ENCODE measurements at places on chromosomes 12 and 14. TPM values are rescaled to one million over a fixed set of nuclear protein-coding genes. Genes with fewer than 3 reads are reported as not detected.

DNA sequence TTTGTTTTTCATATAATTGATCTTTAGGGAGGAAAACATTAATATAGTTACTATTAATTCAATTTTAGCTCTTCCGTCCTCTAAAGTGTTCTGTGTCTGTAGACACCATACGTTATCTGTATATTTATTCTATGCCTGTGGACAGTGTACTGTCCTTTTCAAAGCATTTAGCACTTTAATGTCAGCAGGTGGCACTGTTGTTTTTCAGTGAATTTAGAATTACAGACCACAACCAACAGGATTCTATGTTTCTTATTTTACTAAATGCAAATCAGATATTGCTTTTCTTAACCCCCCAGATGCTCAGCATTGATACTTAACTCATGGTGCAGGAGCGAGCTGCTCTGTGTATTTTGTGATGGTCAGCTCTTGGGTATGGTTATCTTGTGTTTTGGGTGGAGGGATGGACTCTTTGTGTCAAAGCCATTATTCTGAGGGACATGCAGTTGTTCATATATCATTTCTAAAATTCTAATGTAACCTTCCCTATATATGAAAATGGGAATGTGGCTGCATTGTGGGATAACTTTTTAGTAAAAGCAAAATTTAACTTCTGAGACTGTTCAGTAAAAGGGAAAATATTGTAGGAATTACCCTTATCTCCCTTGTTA is 65.2 kb downstream of the PAPOLA start:
- DNase-seq, result no peak

DNA sequence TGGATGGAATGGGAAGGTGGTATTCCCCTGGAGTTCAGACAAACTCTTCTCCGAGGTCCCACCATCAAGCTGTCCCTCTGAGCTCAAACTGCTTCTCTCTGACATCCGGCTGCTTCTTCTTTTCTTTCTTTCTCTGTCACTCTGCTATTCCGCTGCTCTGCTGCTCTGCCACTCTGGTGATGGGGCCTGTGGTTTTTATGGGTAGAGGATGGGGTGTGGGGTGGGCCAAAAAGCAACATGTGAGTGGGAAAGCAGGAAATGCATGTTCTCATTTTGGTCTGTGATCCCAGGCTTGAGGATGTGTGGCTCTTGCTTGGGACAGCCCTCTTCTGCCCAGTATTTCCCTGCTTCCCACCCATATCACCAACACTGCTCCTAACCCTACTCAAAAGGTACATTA is 30.6 kb downstream of the CLECL1 start:
- no peak for DNase-seq

DNA sequence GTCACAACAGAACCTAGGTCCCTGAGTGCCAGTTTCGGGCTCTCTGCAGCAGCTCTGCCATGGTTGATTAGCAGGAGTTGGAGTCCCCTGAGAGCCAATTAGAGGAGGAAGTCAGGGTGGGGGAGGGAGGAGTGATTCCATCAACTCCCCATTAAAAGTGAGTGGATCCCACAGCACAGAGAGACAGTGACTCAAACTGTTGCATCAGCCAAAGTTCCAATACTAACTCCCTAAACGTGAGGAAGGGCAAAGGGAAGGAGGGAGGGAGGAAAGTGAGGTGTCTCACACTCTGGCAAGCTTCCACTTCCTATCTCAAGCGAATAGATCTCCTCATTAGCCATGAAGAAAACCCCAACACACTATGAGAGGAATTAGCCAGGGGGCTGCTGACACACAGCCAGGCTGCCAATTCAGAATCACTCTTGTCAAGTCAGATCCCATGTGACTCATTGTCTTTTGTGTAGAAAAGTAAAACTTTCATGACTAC is 23.6 kb downstream of the OR11H4 start:
- no peak for DNase-seq

- no peak for DNase-seq
Measured at GRCh38 chr14:67167420-67168109, 21.7 kb upstream of the GARIN2 start.

GRCh38 chr12:124663771-124664366 is 96.5 kb upstream of the NCOR2 start:
- no peak for DNase-seq

Gene OR10G2
- not detected for total RNA-seq

DNA sequence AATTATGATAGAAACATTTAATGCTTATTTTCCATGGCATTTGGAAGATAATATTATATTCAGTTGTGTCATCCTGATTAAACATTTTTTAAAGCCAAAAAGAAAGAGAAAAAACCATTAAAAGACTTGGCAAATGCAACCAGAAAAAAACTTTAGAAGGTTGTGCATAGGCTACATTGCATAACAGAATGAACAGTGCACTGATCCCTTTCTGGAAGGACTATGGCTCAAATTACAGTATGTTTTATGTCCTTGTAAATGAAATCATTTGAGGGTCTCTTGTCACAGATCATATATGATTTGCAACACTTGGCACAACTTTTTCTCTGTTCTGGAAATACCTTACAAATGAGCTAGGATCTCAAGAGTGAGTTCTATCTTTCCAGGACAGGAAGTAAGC is 275.2 kb upstream of the FLRT2 start:
- no peak for DNase-seq

GRCh38 chr12:44875954-44876543 is at the start of gene NELL2:
NELL2 (minus strand) TSS chr12:44876315; CDS start chr12:44875869, 446 bp downstream.
- DNase-seq, result peak; percentile 60

DNA sequence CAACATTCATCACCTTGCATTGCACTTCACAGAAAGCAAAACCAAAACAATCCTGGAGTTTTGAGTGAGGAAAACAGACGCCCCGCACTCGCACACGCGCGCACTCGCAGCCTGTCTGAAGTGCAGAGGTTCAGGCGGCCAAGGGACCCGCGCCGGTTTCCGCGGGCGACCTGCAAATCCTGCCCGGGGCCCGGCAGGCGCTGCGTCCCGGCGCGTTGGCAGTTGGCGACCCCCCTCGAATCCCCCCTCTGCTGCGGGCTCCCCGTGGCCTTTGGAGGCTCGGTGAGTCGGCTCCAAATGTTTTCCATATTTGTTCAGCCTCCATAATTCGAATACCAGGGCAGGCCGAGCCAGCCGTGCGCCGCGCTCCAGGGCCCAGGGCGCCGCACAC is at the start of gene SSPN:
Gene SSPN, plus strand, starts transcription at position 324 of the 391 bp plus-strand sequence. CDS start 100 bp downstream, outside the sequence.
- no peak for DNase-seq

Gene CLEC2A
- not detected for total RNA-seq

DNA sequence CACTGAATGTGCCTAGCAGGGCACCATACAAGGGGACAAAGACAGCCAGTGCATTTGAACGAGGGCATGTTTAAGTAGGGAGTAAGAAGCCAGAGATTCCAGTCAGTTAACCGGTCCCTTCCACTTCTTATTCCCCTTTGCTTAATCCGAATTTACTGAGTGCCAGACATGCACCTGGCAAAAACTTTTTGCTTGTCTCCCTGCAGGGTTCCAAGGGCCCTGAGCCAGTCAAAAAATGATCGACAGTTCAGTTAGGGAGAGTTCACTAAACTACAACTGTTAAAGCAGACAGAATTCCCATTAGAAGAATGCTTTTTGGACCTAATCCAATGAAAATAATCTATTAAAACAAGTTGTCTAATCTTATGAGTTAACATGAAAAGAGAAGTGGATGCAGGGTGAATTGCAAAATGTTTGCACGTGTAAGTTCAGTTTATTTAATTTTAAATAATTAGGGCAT is 193.8 kb downstream of the TMTC2 start:
- DNase-seq, result no peak

Gene PPP4R3A
- total RNA-seq, result 119 TPM

GRCh38 chr12:3045494-3045893 is 31.7 kb upstream of the TSPAN9 start:
- no peak for DNase-seq

DNA sequence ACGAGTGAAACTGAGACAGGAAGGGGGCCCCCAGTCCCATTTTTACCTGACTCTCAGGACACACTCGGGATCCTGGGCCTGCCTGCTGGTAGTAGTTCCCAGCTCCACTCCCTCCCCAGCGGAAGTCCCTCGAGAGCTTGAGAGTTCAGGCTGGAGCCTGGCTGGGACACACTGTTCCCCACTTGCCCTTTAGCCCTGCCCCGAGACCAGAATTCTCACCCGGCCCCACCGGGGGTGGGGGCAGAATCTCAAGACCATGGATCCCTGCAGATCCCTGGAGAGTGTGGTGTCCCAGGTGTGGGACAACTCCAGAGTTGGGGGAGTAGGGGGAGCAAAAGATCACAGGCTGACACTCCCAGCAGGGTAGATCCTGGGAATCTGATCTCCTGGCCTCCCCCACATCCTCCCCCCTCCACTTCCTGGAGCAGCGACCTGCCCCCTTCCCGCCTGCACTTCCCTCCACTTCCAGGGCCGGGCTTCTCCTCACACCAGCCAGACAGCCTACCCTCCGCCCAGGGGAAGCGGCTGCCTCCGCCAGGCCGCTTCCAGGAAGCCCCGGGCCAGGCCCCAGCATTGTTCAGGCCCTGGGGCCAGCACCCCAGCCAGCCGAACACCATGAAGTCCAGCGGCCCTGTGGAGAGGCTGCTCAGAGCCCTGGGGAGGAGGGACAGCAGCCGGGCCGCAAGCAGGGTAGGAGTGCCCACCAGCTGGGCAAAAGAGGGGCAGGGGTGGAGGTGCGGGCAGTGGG is at the start of gene TNS2:
Gene TNS2, plus strand, starts transcription at position 495 of the 748 bp plus-strand sequence. Its CDS starts 121 bp downstream, at position 616.
- peak; percentile 24 for DNase-seq

Gene ADAM21
- total RNA-seq, result under 0.01 TPM

- DNase-seq, result peak; percentile 27
Measured at GRCh38 chr14:85531141-85531586, 1.2 kb downstream of the FLRT2 start.

DNA sequence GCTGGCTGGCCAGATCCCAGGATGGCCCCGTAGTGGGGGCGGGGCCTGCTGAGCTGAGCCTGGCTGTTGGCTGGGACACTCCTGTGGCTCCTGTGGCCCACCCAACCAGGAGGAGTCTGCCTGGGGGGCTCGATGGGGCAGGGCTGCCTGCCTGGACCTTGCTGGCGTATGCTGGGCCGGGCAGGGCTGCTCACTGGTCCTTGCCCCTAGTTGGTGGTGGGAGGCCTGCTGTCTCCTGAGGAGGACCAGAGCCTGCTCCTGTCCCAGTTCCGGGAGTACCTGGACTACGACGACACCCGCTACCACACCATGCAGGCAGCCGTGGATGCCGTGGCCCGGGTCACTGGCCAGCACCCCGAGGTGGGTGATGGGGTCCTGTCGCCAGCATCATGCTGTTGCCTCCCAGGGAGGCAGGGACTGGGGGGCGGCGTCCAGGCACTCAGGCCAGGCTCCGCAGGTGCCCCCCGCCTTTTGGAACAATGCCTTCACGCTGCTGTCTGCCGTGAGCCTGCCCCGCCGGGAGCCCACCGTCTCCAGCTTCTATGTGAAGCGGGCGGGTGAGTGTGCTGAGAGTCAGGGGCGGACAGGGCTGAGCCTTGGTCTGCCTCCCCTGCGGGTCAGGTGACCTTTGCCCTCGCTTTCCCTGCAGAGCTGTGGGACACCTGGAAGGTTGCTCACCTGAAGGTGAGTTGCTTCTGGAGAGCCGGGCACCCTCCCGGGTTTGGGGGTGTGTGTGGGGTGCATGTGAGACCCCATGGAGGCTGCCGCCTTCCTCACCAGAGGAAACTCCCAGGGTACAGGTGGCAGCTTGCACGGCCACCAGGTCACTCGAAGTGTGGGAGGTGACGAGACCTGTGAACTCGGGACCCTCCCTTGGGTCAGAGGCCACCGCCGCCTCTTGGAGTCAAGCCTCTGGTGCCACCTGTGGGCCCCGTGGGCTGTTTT is 3.4 kb downstream of the NOC4L start:
- no peak for DNase-seq

DNA sequence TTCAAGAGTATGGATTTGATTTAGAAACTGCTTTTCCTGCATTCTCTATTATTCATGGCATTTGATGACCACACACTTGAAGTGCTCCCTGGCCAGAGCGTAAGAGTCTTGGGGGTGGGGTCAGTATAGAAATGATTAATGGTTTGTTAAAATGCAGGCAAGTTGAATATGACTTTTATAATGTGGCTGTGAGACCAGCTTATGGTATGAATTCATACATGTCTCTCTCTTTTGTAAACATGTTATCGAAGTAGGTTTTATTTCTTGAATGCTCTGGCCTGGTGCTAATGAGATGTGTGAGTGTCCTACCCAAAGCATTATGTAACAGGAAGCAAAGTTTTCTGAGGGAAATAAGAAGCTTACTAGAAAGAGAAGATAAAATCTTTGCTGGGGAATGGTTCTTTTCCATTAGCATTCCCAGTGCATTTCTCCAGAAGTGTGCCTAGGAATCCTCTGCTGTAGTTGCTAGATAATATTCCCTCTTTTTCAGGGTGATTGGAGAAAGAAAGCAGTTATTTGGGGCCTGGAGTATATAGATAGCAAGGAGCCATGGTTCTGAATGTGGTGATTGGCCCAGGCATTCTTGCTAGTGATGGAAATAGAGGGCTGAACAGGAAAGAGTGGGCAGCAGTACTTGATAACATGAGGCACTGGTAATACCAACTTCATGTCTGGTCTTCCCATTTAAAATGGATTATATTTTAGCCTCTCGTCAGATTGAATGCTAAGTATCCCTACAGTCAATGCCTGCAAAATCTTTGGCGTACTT is 289.7 kb downstream of the RAD51B start:
- DNase-seq, result no peak

Gene MSRB3
- total RNA-seq, result 3.7 TPM

GRCh38 chr14:60989599-60989998 is 8.6 kb downstream of the SLC38A6 start:
- DNase-seq, result no peak

Gene DLGAP5
- 4.9 TPM for total RNA-seq

- no peak for DNase-seq
Measured at GRCh38 chr14:95981965-95982364, 57.2 kb upstream of the C14orf132 start.

DNA sequence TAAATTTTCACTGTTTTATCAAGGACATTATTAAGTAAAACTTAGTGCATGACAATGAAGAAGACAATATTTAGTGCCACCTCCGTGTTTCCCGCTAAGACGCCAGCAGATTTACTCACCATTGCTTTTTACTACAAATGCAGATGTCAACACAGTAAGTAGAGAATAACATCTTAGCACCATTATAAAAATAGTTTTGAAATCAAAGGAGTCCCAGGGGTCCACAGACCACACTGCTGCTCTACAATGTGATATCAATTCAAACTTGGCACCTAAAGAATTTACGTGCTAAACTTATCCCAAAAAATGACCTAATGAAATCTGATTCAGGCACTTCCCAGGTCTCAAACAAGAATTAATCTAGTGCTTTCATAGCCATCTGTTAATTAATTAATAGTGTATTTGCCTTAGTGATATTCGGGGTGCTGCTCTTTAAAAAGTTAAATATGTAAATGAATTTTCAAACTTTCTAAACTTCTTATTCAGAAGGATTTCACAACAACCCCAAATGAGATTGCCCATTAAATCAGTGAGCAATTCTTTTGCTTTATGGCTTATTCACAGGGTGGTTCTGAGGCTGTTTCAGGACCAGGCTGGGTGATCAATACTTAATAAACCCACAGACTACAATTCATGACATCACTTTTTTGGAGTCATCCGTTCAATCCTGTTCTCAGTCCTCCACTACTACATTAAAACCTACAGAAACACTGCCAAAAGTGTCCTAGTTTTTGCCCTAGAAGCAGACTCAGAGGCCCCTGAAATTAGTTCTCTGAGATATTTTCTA is 161.3 kb upstream of the LMNTD1 start:
- DNase-seq, result no peak

- no peak for DNase-seq
Measured at GRCh38 chr12:26037615-26038220, 79.2 kb downstream of the RASSF8 start.

- no peak for DNase-seq
Measured at GRCh38 chr14:44081146-44081545, 425.9 kb downstream of the FSCB start.

- DNase-seq, result no peak
Measured at GRCh38 chr14:79567306-79567705, 644.0 kb downstream of the DIO2 start.

Measured in frontal cortex (tissue), 4 donors.